ENCODE measurements at places on chromosomes 2 and 18. TPM values are rescaled to one million over a fixed set of nuclear protein-coding genes. Genes with fewer than 3 reads are reported as not detected.

DNA sequence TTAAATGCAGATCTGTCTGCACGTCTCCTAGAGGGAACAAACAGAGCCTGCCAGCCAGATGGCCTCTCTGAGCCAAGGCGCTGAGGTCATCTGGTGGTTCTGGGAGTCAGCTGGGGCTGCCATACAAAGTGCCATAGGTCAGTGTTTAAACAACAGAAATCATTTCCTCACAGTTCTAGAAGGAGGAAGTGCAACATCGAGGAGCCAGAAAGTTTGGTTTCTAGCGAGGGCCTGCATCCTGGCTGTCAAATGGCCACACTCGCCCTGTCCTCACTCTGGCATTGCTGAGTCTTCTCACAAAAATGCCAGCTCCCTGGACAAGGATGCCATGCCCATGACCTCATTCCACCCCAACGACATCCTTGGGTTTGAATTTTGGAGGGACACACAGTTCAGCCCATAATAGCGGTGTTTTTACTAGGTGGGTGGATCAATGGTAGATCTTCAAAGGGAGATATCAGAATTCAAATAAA is 59.6 kb downstream of the MYT1L start:
- no peak for DNase-seq

DNA sequence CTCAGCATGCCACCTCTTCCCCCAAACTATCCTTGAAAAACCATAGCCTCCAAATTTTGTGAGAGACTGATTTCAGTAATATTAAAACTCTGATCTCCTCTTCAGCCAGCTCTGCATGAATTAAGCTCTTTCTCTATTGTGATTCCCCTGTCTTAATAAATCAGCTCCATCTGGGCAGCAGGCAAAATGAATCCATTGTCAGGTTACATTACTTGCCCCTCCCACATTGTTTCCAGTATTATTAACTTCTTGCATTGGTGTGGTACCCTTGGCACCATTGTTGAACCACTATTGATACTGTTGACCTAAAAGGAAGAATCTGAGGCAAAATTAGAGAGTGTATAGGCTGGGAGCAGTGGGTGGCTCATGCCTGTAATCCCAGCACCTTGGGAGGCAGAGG is 512.2 kb upstream of the VRK2 start:
- DNase-seq = no peak

GRCh38 chr2:233384015-233384414 is 29.7 kb downstream of the DGKD start:
- no peak for DNase-seq

GRCh38 chr2:65866148-65866547 is 433.7 kb upstream of the SPRED2 start:
- DNase-seq = no peak

Gene CFAP210
- polyA plus RNA-seq = 4.0 TPM

DNA sequence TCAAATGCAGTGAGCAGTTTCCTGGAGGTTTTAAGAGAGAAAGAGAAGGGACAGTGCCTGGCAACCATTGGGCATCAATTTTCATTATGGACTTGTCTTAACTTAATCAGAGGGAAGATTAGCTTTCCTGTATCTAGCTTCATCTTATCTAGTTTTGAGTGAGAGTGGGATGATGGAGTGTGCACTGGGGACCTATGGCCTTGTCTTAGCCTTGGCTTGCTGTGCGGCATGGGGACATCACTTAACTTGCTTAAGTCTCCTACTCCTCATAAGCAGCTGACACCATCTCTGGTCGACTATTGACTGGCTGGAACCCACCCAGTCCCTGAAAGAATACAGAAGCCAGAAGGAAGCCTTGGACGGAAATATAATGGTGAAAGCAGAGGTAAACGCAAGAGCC is 344.0 kb downstream of the SOX11 start:
- DNase-seq = no peak

DNA sequence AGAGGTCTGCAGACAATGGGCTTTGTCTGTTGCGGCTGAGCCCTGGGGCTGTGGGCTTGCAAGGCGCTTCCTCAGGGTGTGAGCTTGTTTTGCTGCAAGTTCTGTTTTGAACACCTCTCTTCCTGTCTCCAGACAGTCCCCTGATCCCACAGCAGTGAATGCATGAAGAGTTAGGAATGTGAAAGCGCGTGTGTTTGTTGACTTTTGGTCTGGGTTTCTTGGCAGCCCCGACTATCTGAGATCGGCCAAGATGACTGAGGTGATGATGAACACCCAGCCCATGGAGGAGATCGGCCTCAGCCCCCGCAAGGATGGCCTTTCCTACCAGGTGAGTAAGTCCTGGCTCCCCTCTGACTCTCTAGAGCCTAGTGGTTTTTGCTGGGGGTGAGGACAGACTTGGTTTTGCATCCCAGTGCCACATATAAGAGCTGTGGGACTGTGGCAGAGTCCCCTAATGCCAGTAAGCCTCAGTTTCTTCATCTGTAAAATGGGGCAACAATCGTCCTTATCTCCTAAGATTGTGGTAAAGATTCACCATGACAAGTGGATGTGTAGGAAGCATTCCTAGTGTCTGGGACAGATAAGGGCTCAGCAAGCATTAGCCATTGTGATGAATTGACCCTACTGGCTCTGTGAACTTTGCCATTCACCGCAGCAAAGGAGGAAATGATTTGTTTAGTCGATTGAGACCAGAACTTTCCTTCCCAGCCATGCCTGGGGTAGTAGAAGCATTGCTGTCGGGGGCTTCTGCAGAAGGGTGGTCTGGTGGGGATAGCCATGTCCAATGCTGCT is 3.0 kb downstream of the LBH start:
- peak; percentile 42 for DNase-seq

- peak; percentile 26 for DNase-seq
Observed at GRCh38 chr18:48547531-48547981, 8.7 kb downstream of the CTIF start.

Gene FAP
- 11.5 TPM for polyA plus RNA-seq

DNA sequence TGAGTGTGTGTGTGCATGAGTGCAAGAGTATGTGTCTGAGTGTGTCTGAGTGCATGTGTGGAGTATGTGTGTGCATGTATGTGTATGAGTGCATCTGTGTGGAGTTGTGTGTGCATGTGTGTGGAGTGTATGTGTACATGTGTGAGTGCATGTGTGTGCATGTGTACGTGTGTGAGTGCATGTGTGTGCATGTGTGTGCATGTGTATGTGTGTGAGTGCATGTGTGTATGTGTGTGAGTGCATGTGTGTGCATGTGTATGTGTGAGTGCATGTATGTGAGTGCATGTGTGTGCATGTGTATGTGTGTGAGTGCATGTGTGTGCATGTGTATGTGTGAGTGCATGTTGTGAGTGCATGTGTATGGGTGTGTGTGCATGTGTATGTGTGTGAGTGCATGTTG is 23.7 kb downstream of the TOGARAM2 start:
- no peak for DNase-seq

Gene COL4A3
- polyA plus RNA-seq = 57.6 TPM

GRCh38 chr2:105881286-105882136 is 136.8 kb downstream of the NCK2 start:
- no peak for DNase-seq

GRCh38 chr2:206993396-206993911 is 54.1 kb downstream of the CPO start:
- DNase-seq = no peak

- DNase-seq = no peak
Observed at GRCh38 chr2:239130041-239130440, 270.8 kb downstream of the HDAC4 start.

Gene SATB2
- polyA plus RNA-seq = 18.4 TPM

Gene RAB6D
- 2.2 TPM for polyA plus RNA-seq

Gene MEIS1
- polyA plus RNA-seq = 104 TPM

Gene FHOD3
- polyA plus RNA-seq = 36.8 TPM

GRCh38 chr2:185012643-185013042 is 414.3 kb downstream of the ZNF804A start:
- no peak for DNase-seq

GRCh38 chr18:12921178-12921577 is 26.6 kb upstream of the SEH1L start:
- no peak for DNase-seq

Gene DCDC2C
- polyA plus RNA-seq = 0.27 TPM

DNA sequence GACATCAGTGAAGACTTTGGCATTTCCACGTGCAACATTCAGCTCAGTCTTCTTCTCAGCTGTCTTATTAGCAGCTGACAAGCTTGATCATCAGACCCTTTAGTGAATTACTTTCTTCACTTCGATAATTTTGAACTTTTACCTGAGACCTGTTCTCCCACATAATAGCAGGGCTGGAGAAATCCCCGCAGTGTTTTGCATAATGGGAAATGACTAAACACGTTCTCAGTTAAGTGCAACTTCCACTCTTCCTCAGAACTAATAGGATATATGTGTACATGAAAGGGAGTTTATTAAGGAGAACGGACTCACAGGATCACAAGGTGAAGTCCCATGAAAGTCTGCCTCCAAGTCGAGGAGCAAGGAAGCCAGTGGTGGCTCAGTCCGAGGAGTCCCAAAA is 28.8 kb upstream of the MBP start:
- no peak for DNase-seq

DNA sequence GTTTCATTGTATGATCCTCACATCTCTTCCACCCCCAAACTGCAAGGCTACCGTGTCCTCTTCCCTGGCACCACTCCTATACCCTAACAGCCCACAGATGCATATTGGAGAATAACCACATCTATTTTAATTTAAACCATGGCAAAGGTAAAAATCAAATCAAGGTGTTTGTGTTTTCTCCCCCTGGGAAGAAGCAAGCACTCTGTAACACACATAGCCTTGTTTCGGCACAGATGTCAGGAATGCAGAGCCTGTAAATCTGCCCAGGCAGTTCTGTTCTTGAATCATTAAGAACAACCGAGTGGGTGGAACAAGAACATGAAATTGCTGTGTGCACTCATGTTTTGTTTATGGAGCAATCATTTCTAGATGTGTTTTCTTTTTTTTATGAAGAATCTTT is 6.8 kb upstream of the COX7A2L start:
- no peak for DNase-seq

DNA sequence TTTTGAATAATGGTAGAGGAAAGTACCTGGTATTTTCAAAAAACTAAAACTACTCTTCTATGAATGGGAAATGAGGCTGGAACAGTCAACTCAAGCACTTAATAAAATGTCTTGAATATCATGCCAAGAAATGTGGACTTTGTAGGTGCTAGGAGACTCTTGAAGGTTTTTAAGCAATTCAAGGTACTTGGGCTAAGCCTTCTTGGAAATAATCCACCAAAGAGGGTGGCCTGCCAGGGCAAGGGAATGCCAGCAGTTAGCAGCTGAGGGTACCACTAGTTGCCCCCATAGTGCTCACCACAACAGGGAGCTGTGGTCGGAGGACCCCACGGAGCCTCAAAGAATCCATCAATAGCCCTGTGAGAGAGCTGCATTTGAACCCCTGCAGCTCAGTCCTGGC is 14.6 kb upstream of the ACYP2 start:
- DNase-seq = no peak

DNA sequence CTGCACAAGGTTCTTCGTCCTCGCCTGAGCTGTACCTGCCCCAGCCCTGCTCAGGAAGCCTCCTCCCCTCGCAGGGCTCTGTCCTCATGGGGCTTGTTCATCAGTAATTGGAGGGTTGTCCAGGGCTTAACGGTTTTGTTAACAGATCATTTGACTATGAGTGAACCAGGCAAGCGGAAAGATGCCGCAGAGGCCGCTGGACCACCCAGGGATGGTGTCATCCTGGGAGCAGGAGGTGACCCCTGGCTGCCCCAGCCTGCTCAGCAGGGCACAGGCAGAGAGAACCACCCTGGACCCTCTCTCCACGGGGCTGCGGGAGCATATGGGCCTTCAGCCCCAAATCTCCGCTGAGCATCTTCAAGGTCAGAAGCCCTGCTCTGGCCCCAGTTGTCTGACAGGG is 264.3 kb downstream of the KLHL29 start:
- DNase-seq = no peak

DNA sequence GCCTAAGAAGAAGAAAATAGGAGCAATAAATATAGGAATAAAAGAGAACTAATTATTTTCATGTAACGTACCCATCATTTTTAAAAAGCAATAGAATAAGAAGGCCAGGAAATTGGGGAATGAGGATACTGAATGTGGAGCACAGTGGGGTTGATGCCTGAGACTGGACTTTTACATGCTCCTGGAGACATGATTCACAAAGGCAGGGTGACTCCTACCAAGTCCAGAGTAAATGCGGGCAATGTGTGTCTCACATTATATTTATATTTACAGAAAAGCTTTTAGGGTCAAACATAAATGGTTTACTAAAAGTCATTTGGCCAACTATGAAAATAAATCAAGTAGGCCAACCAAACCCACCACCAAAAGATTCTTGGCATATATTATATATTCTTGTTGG is 87.9 kb upstream of the COL5A2 start:
- no peak for DNase-seq

Gene SIX2
- polyA plus RNA-seq = 14.2 TPM

Gene TSPYL6
- polyA plus RNA-seq = not detected

DNA sequence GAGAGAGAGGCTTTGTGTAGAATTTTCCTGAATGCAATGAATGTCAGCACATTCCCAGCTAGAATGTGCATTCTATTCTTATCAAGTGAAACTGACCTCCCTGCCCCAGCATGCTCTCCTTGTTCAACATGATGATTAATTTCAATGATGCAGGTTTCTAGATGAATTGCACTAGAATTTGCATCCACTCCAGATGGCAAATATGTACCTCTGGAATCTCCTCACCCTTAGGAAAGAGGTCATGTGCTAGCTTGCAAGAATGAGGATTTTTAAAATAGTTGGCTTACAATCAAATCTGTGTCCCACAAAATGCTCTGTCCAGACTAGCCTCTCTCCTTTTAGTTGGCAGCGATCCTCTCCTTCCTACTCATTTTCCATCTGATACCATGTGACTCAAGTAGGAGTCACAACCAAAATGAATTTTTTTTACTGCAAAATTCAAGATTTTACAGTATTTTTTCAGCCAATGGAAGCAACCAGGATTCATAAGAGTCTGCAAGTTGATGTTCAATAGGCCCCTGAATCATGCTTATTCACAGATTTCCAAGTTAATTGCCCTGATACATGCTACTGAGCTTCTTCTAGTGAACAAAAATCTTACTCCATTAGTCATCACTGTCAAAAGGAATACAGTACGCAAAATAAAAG is 21.0 kb upstream of the STAT4 start:
- DNase-seq = no peak

Gene MARS2
- polyA plus RNA-seq = 7.8 TPM

DNA sequence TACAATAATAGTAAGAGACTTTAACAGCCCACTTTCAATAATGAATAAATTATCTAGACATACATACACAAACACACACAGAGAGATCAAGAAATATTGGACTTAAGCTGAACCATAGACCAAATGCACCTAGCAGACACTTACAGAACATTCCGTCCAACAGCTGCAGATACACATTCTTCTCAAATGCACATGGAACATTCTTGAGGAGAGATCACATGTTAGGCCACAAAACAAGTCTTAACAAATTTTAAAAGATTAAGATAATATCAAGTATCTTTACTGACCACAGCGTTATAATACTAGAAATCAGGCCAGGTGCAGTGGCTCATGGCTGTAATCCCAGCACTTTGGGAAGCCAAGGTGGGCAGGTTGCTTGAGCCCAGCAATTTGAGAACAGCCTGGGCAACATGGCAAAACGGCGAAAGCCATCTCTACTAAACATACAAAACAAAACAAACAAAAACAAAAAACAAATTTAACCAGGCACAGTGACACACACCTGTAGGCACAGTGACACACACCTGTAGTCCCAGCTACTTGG is 7.4 kb downstream of the CERKL start:
- DNase-seq = no peak

GRCh38 chr2:1546901-1547300 is 133.6 kb downstream of the TPO start:
- DNase-seq = no peak

Gene TFCP2L1
- polyA plus RNA-seq = 63.4 TPM

- DNase-seq = no peak
Observed at GRCh38 chr2:37013315-37013641, 46.9 kb upstream of the STRN start.

GRCh38 chr2:191501561-191502168 is 176.3 kb upstream of the NABP1 start:
- DNase-seq = no peak

Gene IKZF2
- 7.6 TPM for polyA plus RNA-seq

Gene ZNF638
- polyA plus RNA-seq = 182 TPM

Measured in right renal pelvis (tissue), 4 donors.